HT1080 (cell line): ENCODE measurements at places on chromosomes 6 and 20.

DNA sequence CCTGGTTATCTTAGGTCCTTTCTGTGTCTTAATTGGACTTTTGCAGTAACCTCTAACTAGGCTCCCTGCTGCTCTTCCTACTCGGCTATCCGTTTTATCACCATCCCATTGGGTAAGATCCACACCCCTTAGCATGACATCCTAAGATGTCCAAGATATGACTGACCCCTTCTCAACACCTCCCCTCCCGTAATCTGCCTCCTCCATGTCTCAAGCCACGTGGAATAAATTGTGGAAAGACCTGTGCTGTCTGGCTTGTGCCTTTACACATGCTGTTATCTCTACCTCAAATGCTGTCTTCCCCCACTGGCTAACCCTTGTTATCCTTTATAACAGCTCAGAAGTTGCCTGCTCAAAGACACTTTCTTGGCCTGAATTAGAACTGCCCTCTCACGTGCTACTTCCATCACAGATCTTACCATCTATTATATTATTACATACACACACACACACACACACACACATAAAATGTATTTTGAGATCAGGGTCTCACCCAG lies 26.5 kb downstream of the EIF2S2 start:
- DNase-seq: no peak

DNA sequence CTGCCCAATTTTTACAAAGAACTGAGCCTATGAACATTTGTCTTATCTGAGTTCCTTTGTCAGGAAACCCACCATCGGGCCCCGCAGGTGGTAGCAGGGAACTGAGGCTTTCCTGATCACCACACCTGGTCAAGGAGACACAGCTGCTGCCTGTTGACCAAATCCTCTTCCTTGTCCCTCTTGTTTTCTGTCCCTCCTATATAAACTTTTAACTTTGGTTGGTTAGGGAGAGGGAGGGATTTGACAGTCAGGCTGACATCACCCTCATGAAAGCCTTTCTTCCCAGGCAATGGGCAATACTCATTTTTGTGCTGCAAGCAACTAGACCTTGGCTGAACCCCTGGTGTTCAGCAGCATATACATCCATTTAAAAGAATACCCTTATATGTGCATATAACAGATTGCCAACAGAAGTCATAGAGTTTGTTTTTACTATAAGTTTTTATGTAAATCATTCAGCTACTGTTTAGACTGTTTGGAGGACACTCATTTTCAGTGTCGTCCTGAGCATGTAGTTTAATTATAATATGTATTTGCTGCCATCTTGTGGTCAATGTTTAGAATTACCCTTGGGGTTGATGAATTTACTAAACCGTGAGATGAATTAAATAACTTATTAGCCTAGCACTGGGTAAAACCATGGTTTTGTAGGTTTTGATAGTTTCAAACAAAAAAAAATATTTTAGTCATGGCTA lies 17.0 kb downstream of the CRISP1 start:
- DNase-seq: peak; percentile 41

DNA sequence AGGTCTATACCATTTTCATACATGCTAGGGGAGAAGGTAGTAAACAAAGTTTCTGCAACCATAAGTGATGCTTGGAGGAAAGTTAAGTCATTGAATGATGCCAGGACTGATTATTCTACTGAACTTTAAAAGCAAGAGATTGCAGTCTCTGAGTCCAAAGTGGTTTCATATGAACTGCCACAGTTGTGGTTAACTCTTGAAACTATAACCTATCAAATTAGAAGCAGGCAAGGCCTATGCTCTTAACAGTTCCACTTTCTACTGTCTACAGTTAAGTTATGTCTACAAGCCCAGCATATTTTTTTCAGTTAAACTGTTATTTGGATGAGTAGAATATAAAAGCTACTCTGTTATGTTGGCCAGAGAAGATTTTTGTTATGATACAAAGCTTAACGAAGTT lies 326.5 kb upstream of the RUNX2 start:
- no peak for DNase-seq

DNA sequence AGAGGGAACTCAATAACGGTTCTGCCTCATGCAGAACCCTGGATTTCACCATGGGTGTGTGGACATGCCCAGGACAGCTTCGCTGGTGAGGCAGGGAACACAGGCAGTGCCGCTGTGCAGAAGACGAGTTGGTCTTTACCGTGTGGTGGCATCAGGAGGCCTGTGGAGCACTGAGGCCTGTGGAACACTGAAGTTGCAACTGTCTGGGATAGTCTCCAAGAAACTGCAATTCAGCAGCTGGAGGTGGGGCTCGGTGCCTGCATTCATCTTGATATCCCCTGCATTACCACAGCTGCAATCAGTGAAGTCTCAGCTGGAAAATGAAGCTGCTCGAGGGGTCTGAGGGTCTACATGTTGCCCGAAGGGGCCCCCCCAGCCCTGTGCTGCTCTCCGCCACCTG lies 202.4 kb upstream of the CDH4 start:
- no peak for DNase-seq

- DNase-seq: no peak
Measured at GRCh38 chr6:10093282-10093681, 321.6 kb downstream of the TFAP2A start.

DNA sequence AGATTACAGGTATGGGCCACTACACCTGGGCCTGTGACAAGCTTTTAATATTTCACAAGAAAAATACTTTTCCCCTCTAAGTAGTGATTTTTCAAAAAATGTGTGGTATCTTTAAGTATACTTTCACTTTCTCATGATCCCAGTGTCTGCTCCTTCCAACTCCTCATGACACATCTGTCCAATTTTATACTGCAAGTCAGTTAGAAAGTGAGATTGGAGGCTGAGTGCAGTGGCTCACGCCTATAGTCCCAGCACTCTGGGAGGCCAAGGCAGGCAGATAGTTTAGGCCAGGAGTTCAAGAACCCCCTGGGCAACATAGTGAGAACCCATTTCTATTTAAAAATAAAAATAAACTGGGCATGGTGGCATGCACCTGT lies 20.2 kb downstream of the PIM1 start:
- DNase-seq: no peak

DNA sequence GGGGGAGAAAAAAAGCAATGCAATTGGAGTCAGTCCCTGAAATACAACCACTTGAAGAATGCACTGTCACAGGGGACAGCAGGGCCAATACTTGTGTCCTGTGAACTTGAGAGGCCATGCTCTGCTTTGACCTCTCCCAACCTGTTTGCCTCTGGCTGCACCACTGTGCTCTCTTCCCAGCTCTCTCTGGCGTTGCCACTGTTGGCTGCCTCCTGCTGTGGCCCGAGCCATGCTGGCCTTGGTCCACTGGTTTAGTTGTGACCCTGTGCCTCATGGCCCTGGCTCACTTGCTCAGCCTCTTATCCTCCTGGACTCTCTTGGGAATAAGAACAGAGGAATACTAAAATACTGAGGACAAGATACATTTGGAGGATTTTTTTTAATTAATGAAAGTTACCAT lies 14.5 kb upstream of the FBXO30 start:
- no peak for DNase-seq

GRCh38 chr20:10288421-10288820 lies 69.8 kb downstream of the SNAP25 start:
- no peak for DNase-seq

- DNase-seq: no peak
Measured at GRCh38 chr6:13280254-13280653, 48.1 kb downstream of the TBC1D7 start.

DNA sequence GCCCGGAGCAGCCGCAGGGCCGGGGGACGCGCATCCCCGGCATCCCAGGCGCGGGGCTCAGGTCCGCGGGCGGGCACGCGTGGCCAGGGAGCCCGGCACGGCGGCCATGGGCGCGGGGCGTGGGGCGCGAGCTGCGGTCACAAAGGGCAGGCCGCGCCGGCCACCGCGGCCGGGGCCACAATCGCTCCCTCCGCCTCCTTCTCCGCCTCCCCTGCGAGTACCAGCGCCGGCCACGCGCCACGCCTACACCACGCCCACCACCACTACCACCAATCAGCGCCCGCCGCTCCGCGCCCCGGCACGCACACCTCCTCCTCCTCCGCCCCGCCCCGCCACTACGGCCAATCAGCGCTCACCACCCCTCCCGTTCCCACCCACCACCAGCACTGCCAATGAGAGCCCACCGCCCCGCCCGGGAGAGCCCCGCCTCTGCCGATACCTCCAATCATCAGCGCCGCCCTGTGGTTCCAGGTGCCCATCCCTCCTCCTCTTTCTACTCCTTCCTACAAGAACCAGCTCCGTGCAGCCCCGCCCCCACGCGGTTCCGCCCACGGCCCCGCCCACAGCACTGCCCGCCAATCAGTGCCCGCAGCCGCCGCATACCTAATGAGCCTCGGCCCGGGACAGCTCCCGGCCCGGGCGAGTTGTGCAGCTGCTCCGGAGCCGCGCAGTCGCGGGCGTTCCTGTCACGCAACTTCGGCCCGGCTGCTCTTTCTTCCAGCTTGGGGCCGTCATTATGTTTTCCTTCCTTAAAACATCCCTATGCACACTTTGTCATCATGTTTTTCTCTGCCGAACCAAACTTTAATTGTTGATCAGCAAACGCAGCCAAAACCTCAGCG lies at the start of gene RPS6KA2:
RPS6KA2 (minus strand) TSS at position 219 of the 842 bp plus-strand sequence. CDS start 232 bp downstream, outside the sequence.
- peak; percentile 99 for DNase-seq

DNA sequence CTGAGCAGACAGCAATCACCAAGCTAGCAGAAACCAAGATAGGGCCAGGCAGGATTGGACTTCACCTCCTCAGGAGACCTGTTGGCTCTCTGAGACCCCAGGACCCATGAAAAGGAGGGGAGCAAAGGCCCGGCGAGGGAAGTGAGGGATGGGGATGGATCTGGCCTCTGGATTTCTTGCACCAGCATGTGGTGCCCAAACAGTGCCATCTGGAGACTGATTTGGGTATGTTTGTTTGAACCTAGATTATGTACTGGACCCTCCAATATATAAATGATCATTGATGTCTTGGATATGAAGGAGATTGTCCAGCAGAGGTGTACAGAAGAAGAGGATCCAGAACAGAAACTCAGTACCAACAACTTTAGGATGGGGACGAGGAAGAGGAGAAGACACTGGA lies 83.4 kb upstream of the LY86 start:
- no peak for DNase-seq
